NCI-H187 (cell line): ENCODE measurements at places on chromosomes 7 and 10.

DNA sequence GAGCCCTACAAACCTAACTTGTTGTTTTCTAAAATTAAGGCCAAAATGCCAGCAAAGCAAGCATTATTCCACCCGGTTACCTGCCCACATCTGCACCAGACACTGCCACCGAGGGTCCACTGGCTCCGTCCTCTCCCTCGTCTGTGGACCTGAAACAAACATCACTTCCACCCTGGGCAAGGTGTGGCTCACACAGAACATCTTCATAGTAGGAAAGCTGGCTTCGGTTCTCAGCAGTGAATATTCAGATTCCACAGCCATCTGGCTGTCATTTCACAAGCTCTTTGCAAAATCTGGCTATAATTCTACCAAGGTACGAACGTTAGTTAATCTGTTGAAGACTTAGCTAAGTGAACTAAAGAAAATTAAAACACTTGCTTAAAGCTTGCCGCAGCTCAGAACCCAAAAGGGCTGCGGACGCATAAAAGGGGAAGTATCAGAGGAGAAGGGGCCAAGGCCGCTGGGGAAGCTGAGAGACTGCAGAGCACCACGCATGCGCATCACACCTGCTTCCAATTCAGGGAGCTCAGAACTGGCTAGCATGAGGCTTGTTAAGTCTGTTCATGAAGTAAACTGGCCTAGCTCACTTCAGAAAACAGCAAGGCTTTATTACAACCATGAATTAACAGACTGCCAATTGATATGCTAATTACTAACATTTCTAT, 46.1 kb downstream of the PTPRN2 start:
- no peak for DNase-seq

GRCh38 chr10:821322-821721, 110.2 kb downstream of the LARP4B start:
- DNase-seq, result no peak

GRCh38 chr10:79022565-79023230, 46.1 kb upstream of the ZMIZ1 start:
- DNase-seq, result no peak

GRCh38 chr10:48274636-48275035, at the start of gene FRMPD2:
TSS of gene FRMPD2 (minus strand) at chr10:48274696. CDS start at chr10:48274567, 129 bp downstream.
- no peak for DNase-seq

DNA sequence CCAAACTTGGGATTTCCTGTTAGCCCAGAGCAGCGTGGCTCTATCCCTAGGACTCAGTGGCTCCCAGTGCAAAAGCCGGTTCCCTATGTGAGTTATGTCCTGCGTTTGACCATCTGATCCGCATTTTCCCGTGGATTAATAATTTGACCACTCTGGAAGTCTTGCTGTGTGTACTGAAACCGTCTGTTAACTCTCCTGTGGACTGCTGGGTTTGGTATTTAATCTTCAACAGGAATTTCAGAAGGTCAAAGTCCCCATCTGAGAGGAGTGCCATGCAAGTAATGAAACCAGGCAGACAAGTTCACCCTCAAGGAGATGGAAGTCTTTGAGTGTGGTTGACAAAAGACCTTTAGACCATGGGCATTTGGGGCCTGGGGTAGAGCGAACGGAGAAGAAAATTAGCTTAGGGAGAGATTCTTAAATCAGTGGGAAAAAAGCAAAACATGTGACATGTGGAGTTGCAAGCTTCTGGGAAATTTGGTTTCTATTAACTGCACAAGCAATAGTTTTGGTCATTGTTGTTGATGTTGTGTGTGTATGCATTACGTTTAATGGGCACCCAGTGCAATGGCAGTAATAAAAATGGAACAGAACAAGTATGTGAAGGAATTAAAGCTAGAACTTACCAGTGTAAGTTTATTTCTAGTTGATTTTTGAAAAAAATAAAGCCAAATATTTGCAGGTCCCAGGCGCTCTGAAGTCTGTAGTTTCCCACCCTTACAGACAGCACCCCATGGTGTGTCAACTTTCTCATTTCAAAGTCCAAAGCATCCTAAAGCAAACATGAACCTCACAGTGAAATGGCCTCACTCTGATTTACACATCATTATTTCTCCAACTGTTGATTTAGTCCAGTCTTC, 38.2 kb downstream of the LYZL1 start:
- no peak for DNase-seq

GRCh38 chr10:13732465-13732881, 145.7 kb downstream of the PRPF18 start:
- DNase-seq, result no peak

DNA sequence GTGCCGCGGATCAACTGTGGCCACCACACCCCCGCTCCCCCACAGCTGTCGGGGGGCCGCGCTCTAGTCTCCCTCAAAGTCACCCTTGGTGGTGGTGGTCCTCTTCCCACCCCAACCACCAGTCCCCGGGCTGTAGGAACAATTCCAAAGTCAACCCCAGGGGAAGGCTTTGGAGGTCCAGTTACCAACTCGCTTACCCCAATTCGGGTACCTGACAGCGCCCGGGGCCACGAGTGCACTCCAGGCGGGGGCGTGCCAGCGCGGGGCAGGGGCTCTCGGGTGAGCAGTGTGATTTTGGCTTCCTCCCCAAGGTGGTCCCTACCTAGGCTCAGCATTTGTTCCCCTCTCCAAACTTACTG, 584 bp upstream of the ZMIZ1 start:
- DNase-seq, result no peak

GRCh38 chr10:78770167-78771090, 298.3 kb upstream of the ZMIZ1 start:
- DNase-seq, result no peak

- no peak for DNase-seq
These were observed 186.9 kb upstream of the MYO3A start for GRCh38 chr10:25747084-25747483.
